Smooth muscle cell of bladder (primary cell): ENCODE measurements at places on chromosomes 5 and 9. TPM values are rescaled to one million over a fixed set of nuclear protein-coding genes. Genes with fewer than 3 reads are reported as not detected.

CXCL14 gene
- 0.14 and 0.37 TPM in 2 replicates for total RNA-seq

AP3S1 gene
- 63.6 and 91.8 TPM in 2 replicates for total RNA-seq

TRIM7 gene
- total RNA-seq, result 1.2 and 2.8 TPM in 2 replicates

ODF2 gene
- total RNA-seq, result 30.0 and 39.2 TPM in 2 replicates

AJM1 gene
- 1.00 and 1.4 TPM in 2 replicates for total RNA-seq

DRD1 gene
- total RNA-seq, result under 0.01 and 0.14 TPM in 2 replicates

PCDHB11 gene
- 0.18 and 0.28 TPM in 2 replicates for total RNA-seq

ADAMTS12 gene
- 29.9 and 34.2 TPM in 2 replicates for total RNA-seq

AK8 gene
- total RNA-seq, result 0.37 and 0.57 TPM in 2 replicates

PLEKHG4B gene
- under 0.01 TPM in 1 of 2 replicates, not detected in the other for total RNA-seq

NUTM2F gene
- not detected in 2 replicates for total RNA-seq

NIPAL4 gene
- total RNA-seq, result 0.14 TPM in 1 of 2 replicates, not detected in the other

IFNK gene
- total RNA-seq, result not detected in 2 replicates

LCN1 gene
- 0.28 and 0.65 TPM in 2 replicates for total RNA-seq

ARL14EPL gene
- 0.18 TPM in 1 of 2 replicates, not detected in the other for total RNA-seq

ACSL6 gene
- total RNA-seq, result under 0.01 and 0.09 TPM in 2 replicates

TMC1 gene
- 0.18 and 0.43 TPM in 2 replicates for total RNA-seq

PDCD1LG2 gene
- 2.6 and 3.2 TPM in 2 replicates for total RNA-seq
